ENCODE measurements at places on chromosomes 2 and 18.

GRCh38 chr2:172404824-172405223 is 22.6 kb upstream of the ITGA6 start:
- DNase-seq: no peak

- no peak for DNase-seq
These were observed 15.3 kb downstream of the VIT start for GRCh38 chr2:36711741-36712314.

- no peak for DNase-seq
These were observed 539.2 kb downstream of the SLC4A3 start for GRCh38 chr2:220166616-220167015.

DNA sequence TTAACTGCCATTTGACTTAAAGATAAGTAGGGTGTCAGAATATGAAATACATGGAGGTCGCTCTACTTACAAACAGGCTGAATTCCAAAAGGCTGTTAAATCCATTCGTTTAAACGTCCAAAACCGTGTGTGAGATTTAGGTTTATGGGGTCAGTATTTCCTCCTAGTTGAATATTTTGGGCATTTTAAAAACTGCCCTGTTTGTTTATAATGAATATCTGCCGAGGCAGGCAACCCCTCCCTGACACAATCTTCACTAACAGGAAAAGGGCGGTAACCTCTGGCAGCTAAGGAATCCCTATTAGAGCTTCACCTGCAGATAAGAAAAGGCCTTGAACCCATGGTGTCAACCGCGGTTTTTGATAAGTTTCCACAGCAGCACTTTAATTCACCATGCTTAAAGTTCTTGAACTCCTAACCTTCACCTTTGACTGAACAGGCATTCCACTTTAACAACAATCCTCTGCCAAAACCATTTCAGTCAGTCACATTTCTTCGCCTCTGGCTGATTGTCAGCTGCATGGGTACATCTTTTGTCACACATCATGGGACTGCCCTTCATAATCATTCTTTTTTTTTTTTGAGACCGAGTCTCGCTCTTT is 17.8 kb downstream of the TRAK2 start:
- no peak for DNase-seq

GRCh38 chr18:44786688-44787087 is 106.0 kb downstream of the SETBP1 start:
- no peak for DNase-seq

DNA sequence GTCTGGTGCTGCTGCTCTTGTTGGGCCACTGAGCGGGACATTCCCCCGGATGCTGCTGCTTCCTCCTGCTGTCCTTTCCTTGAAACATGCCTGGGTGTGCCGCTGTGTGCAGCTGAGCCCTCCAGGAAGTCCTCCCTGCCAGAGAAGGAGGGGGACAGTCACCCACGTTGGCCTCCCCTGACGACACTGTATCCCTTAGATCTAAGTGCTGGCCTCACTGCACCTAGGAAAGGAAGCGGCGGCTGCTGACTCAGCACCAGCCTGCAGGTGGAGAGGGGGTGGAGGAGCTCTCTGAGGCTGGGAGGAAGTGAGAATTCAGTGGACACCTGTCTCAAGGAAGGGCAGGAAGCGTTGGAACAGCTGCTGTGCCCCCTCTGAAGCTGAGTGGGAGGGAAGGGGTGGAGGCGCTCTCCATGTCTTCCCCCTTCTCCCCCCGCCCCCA is 239.8 kb downstream of the HAUS1 start:
- DNase-seq: no peak

GRCh38 chr2:101658387-101658786 is 39.1 kb upstream of the MAP4K4 start:
- no peak for DNase-seq

- DNase-seq: no peak
These were observed 109.4 kb downstream of the BAZ2B start for GRCh38 chr2:159506764-159507440.

GRCh38 chr2:152716805-152717227 is 445 bp downstream of the PRPF40A start:
- no peak for DNase-seq

- no peak for DNase-seq
These were observed 546.7 kb downstream of the EPHA4 start for GRCh38 chr2:221025398-221025797.

DNA sequence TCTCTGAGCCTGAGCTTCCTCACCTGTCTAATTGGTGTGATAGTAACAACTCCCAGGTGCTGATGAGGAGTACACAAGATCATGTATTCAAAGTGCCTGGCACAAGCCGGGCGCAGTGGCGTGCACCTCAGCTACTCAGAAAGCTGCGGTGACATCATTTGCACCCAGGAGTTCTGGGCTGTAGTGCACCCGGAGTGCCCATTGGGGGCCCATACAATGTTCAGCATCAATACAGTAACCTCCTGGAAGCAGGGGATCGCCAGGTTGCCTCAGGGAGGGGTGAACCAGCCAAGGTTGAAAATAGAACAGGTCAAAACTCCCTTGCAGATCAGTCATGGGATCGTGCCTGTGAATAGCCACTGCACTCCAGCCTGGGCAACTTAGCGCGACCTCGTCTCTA is 11.2 kb upstream of the C1QL2 start:
- no peak for DNase-seq

GRCh38 chr2:22800412-22800811 is 584.6 kb upstream of the KLHL29 start:
- no peak for DNase-seq

DNA sequence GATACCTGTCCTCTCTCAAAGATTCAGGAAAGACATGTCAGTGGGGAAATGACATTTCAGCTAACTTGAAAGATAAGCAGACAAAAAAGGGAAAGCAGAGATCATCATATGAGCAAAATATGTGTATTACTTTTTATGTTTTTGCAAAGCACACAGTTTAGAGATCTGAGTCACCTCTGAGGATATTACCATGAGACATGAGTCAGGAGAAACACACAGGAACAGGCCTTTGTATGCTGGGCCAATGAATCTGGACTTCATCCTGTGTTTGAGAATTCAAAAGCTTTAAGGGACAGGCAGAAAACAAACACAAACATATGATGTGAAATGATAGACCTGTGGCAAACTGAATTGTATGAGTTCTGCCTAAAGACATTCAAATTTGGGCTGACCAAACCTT is 306.0 kb upstream of the EPC2 start:
- DNase-seq: no peak

- no peak for DNase-seq
These were observed 283.2 kb downstream of the MREG start for GRCh38 chr2:215729985-215730620.

- DNase-seq: no peak
These were observed 1.1 kb downstream of the COLEC11 start for GRCh38 chr2:3595985-3596384.

- no peak for DNase-seq
These were observed 63.0 kb upstream of the TNFRSF11A start for GRCh38 chr18:62262061-62262460.

GRCh38 chr2:200411831-200412230 is 98.0 kb downstream of the KCTD18 start:
- DNase-seq: no peak

DNA sequence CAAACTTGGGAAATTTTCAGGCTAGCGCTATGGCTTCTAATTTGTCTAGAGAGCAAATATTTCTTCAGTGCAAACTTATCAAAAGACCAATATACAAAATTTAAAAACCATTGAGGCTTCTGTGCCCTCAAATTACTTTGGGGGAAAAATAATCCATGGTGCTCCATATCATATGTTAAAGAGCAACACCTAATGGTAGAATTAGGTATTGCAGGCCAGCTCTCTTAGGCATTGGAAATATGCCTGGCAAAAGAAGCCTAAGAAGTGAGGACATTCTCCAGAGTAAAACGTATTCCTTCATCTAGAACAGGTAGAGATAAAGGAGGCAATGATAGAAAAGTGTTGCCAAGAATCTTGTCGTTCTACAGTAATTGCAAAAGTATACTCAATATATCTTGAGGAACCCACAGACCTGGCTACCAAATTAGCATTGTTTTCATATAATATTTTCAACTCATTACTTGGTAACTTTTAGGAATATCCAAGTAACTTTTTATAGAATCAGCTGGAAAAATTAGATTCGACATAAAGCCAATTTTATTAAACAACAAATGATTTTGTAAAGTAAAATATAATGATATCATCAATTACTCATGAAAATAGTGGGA is 401.1 kb downstream of the BCL11A start:
- DNase-seq: no peak

DNA sequence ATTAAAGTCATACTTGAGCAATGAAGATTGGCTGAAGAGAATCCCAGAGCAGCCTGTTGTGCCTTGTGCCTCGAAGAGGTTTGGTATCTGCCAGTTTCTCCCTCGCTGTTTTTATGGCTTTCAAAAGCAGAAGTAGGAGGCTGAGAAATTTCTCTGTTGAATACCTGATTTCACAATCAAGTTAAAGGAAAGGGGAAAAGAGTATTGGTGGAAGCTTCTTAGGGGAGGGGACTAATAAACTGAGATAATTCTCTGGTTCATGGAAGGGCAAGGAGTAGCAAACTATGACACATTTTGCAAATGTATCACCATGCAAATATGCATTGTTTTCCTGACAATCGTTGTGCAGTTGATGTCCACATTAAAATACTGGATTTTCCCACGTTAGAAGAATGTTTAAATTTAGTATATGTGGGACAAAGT is at the start of gene IL1B:
TSS of gene IL1B (minus strand) at position 85 of the 423 bp plus-strand sequence. CDS start 550 bp downstream, outside the sequence.
- no peak for DNase-seq

GRCh38 chr2:68907232-68907919 is 36.2 kb upstream of the BMP10 start:
- DNase-seq: no peak

DNA sequence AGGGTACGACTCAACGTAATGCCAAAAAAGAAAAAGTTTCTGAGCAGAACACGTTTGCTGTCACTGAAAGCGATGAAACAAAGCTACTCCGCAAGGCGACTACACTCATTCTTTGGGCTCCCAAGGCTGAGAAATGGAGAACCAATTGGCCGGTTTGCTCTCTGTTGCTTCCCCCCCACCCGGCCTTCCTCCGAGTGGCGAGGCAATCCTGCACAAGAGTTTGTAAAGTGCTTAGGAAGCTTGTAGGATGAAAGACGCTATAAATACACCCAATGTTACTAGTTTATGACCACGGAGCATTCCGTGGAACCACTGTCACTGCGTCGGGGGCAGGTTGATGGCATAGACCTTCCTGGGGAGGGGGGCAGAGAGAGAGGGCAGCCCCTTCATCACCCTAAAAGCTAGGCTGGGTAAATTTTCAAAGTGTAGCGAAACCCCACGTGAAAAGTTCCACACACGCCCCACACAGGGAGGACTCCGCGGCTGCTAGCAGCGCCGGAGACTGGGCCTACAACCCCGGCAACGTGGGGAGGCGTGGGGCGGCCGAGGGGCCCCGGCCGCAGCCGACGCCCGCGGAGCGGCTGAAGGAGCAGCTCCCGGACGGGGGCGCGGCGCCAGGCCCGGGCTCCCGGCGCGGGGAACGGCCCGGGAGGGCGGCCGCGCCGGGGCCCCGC is 915 bp downstream of the CUL3 start:
- no peak for DNase-seq

- no peak for DNase-seq
These were observed 52.9 kb upstream of the NFE2L2 start for GRCh38 chr2:177317443-177317842.

GRCh38 chr2:183665425-183665824 is 541.2 kb downstream of the NUP35 start:
- DNase-seq: no peak

DNA sequence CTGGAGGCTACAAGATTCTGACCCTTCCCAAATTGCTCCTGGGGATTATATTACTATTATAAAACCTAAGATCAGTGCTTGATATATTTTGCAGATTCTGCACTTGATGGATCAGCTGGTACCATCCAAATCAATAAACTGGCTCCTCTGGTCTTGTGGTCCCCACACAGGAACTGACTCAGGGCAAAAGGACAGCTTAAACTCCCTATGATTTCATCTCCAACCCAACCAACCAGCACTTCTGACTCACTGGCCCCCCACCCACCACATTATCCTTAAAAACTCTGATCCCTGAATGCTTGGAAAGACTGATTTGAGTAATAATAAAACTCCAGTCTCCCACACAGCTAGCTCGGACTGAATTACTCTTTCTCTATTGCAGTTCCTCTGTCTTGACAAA is 82.1 kb downstream of the TMEM163 start:
- no peak for DNase-seq

GRCh38 chr18:44974174-44974573 is 293.5 kb downstream of the SETBP1 start:
- DNase-seq: no peak

- no peak for DNase-seq
These were observed 134.5 kb downstream of the CCBE1 start for GRCh38 chr18:59562751-59563150.

GRCh38 chr2:165227571-165227970 is 11.6 kb upstream of the SCN2A start:
- no peak for DNase-seq

GRCh38 chr2:38091760-38092159 is 15.8 kb upstream of the CYP1B1 start:
- DNase-seq: no peak

DNA sequence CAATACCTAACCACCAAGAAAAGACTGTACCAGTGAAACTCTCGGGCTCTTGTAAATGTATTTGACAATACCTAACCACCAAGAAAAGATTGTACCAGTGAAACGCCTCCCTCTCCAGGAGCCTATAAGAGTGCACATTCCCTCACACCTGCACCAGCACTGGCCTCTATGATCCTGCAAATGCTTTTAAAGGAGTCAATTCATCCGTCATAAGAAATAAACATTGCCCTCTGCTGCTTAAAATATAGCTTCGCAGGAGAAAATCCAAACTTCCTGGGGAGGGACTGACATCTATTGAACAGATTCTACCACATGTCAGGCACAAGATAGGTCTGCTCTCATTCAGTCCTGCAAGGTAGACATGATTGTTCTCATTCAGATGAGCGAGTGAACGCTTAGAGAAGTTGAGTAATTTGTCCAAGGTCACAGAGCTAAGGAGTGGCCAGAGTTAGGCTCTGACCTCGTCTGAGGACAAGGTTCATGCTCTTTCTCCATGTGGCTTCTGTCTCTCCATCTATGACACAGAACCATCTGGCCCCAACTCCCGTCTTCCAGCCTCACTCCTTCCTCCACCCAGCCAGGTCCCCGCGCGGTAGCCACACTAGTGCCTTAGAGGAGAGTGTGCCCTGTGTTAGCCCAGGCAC is 38.7 kb downstream of the MCFD2 start:
- no peak for DNase-seq

DNA sequence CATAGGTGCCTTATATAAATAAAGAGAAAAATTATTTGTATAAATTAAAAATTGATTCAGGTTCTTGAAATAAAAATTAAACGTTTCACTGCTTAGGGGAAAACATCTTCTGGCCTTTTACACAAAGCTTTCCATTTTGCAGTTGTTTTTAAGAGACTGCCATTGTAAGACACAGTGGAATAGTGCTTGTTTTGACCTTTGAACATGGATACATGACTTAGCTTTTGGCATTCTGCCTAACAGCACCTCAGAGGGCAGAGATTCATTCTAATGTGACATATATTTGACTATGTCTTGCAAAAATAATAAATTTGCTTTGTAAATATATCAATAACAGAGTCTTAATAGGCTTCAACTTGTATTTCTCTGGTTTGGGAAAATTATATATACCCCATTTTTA is 142.1 kb downstream of the SLC4A10 start:
- DNase-seq: no peak

Measured in occipital lobe (tissue), 3 donors.